ENCODE measurements at places on chromosomes 12 and 14.

- no peak for DNase-seq
Observed at GRCh38 chr12:93483151-93483807, 16.0 kb downstream of the MRPL42 start.

GRCh38 chr14:32201816-32202490, at the start of gene RNU6-7:
Gene RNU6-7 (plus strand): TSS chr14:32202045.
- DNase-seq, result peak; percentile 61

GRCh38 chr14:44942436-44942835, 19.3 kb downstream of the KLHL28 start:
- no peak for DNase-seq

DNA sequence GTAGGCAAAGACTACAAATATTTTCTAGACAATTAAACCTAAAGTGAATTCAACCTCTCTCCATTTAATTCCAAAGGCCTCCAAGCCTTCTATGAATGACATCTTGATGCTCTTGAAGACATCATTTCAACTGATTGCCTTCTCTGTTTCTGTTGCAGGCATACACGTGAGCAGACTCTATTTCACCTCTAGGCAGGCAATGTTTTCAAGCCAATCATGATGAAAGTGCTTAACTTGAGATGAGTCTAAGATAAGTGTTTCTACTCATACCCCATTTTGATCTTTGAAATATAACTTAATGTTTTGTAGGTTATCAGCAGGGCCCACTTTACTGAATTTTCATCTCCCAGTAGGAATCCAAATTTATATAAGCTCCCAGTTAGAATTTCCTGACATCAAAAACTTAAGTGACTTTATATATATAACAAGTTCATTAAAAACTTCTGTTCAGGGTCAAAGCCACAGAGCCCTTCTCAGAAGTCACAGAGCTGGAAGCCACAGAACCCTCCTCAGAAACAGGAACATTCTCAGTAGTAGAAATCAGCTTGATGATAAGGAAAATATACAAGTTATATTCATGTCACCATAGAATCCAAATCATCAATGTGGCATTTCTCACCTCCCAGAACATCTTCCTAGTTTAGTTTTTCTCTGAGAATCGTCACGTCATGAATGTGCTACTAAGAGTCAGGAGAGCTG, 108.5 kb downstream of the PHLDA1 start:
- DNase-seq, result no peak

DNA sequence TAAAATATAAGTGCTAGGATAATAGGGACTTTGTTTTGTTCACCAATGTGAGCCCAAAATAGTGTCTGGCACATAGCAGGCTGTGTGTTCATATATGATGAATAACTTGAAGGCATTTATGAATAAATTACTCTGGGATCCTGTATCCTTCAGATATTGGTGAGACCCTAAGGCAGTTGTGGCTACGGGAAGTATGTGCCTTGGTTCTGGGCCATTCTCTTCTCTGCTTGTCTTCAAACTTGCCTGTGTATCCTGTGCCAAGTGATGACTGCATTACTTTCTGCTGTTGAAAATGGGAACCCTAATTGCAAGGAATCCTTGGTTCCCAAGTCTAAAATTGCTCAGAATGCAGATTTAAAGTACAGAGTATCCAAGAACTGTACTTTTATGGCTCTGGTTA, 67.6 kb upstream of the KTN1 start:
- no peak for DNase-seq

DNA sequence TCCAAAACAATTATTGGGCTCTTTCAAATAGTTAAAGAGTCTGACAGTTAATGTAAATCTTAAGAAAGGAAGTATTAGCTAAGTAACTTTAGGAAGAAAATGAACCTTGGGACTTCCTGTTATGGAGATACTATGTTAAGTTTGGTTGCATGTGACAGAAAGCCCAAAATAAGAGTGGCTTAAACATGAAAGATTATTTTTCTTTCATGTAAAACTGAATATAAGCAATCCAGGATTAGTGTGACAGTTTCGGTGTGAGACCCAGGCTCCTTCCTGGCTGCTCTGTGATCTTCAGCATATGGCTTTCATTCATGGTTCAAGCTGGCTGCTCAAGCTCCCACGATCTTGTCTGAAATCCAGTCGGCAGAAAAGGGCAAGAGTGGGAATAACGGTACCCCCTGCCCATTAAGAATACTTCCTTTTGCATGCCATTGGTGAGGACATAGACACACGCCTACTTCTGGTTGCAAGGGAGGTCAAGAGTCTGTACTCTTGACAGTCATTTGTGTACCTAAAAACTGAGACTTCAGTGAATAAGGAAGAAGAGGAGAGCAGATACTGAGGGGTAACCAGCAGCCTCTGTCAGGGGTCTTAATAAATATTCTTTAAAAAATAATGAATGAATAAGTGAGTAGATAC, 2.2 kb upstream of the RPAP3 start:
- no peak for DNase-seq

- DNase-seq, result no peak
Observed at GRCh38 chr14:57834961-57835360, 30.9 kb downstream of the SLC35F4 start.

Data from ELF-1 (cell line).